ENCODE measurements at places on chromosomes 13 and 19.

DNA sequence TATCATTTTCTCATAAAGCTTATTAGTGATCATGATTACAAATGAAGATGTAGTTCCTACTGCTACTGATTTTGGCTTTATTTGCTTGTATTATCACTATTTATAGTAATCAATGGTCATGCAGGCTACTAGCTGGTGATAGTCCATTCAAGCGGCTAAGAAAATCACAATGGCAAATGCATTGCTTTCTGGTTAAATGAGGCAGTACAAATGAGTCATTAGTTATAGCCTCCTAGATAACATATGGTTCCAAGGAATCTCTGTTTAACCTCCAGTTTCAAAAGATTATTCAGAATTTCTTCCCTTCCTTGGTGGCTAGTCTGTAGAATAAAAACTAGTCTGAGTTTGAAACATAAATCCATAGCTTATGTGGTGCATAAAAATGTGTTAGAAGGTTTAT, 141.3 kb upstream of the HTR2A start:
- DNase-seq = no peak

DNA sequence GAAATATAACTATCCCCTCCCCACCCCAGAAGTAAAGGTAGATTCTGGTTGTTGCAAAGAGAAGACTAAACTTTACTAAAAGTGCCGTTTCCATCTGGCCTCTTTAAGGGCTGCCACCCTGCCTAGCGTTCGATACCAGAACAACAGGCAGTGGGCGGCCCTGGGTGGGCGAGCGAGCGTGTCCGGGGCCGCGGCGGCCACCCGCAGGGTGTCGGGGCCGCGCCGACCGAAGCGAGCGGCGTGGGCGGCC, 2.6 kb downstream of the FGF9 start:
- peak; percentile 35 for DNase-seq

DNA sequence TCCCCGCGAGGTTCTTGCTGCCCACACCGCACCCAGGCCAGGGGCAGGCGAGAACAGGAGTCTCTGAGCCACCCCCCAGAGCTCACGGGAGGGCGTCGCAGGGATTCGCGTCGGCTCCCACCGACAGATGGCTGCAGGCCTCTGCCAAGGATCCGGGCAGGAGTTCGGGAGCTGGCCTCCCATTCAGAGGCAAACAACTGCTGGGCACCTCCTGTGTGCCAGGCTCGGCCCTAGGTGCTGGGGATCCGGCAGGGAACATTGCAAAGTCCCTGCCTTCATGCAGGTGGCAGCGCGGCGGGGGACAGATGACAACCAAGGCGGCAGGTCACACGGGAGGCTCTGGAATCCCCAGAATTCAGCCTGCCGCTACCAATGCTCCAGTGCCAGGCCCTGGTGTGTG, 25.3 kb downstream of the LRRC4B start:
- DNase-seq = no peak

DNA sequence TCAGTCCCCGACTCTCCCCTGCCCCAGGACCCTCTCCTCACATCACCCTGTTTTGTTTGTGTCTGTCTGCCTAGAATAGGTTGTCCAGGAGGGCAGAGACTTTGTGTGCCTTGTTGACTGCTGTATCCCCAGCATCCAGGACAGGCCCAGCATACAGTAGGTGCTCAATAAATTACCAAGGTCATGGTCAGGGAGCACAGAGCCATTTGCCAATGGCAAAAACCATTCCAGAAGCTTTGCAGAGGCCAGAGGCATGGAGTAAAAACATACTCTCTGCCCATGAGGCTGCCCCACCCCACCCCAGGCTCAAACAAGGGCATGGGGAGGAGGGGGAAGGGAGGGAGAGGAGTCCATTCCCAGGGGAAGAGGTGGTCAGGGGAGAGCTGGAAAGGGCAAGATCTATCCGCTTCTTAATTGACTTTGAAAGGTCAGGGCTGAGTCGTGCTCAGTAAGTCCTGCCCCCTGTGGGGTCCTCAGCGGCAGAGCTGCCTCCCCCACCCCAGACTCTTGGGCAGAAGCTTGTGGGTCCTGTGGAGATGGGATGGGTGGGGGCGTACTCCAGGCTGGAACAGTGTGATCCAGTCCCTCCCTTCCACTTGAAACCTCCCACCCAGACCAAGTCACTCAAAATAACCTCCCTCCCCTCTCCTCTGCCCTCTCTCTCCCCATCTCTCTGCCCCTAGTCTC, 4.4 kb downstream of the GPR4 start:
- no peak for DNase-seq

All from stimulated activated CD4-positive, alpha-beta T cell treated with anti-CD3 and anti-CD28 coated beads, Interleukin-15, amount 100 ng/mL, for 24 hours (primary cell).